Activated T-cell treated with anti-CD3 and anti-CD28 coated beads, Interleukin-2, amount 50 U/mL, for 4 hours (primary cell): ENCODE measurements at places on chromosomes 16 and 17.

DNA sequence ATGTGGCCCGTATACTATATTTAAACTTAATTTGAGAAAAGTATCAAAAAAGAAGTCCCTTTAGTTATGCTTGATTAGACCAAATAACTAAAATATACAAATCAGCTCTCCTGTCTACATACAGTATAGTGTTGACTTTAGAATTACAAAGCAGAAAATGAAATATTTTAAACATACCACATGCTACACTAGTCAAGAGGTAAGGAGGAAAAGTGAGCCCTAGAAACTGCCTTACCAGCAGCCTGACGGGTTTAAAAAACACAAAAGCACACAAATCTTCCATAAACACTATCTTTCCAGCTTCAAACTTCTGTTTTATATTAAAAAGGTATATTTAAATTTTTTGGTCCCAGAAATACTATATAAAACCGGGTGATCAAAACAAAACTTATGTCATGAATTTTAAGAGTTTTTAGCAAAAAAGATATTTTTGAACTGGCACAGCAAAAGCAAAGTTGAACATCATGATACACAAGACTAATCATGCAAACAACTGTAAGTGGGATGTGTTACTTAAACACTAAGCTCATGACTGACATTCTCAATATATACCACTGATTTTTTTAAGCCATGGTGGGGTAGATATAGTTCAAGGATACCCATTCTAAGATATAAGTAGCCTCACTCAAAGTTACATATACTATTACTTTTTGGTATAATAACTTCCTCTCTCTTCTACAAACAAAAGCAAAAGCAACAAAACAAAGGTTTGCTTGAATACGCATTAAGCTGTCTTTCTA, 11.8 kb downstream of the KLHL10 start:
- DNase-seq: no peak

DNA sequence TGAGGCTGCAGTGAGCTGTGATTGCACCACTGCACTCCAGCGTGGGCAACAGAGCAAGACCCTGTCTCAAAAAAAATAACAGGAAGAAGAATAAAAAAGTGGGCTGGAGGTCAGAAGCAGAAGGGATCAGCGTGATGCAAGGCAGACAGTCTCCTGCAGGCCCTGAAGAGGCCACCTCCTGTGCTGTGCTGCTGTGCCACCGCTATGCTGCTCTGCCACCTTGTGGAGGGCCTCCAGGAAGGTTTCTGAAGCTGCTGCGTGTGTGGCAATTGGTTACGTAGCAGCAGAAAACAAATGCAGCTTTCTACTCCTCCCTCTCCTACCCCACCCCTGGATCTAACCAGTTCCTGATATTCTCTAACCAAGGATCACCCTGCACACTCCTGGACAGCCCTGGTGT, 815.5 kb downstream of the KCNJ18 start:
- no peak for DNase-seq

DNA sequence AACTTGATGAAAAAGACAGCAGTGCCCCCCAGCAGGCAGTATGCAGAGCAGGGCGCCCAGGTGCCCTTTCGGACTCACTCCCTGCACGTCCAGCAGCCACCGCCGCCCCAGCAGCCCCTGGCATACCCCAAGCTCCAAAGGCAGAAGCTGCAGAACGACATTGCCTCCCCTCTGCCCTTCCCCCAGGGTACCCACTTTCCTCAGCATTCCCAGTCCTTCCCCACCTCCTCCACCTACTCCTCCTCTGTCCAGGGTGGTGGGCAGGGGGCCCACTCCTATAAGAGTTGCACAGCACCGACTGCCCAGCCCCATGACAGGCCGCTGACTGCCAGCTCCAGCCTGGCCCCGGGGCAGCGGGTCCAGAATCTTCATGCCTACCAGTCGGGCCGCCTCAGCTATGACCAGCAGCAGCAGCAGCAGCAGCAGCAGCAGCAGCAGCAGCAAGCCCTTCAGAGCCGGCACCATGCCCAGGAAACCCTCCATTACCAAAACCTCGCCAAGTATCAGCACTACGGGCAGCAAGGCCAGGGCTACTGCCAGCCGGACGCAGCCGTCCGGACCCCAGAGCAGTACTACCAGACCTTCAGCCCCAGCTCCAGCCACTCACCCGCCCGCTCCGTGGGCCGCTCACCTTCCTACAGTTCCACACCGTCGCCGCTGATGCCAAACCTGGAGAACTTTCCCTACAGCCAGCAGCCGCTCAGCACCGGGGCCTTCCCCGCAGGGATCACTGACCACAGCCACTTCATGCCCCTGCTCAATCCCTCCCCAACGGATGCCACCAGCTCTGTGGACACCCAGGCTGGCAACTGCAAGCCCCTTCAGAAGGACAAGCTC, 43.2 kb downstream of the SREBF1 start:
- DNase-seq: no peak

DNA sequence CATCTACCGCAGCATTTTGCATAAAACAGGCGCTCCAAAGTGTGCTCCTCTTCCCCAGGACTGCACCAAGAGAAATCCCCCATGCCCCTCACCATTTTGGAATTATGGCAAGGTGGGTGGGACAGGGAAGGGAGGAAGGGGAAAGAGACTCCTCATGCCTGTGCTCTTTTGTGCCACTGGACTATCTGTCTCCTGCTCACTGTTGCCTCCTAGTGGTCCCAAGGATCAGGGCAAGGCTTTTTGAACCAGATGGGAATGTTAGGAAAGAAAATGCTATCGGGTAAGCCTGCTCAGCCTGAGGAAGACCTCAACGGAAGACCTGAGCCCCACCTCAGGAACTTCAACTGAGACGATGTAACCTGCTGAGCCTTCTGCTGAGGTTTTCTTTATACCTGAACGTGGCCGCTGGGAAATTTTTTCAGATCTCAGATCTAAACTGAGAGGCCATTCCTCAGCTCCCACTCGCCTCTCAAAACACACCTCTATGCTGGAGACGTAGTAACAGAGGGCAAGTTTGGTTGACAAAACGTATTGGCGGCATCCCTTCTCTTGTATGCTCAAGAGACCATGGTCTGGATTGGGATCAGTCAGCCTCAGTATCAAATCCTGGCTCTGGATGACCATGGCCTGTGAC, 58.3 kb downstream of the SPACA3 start:
- DNase-seq: peak; percentile 21

DNA sequence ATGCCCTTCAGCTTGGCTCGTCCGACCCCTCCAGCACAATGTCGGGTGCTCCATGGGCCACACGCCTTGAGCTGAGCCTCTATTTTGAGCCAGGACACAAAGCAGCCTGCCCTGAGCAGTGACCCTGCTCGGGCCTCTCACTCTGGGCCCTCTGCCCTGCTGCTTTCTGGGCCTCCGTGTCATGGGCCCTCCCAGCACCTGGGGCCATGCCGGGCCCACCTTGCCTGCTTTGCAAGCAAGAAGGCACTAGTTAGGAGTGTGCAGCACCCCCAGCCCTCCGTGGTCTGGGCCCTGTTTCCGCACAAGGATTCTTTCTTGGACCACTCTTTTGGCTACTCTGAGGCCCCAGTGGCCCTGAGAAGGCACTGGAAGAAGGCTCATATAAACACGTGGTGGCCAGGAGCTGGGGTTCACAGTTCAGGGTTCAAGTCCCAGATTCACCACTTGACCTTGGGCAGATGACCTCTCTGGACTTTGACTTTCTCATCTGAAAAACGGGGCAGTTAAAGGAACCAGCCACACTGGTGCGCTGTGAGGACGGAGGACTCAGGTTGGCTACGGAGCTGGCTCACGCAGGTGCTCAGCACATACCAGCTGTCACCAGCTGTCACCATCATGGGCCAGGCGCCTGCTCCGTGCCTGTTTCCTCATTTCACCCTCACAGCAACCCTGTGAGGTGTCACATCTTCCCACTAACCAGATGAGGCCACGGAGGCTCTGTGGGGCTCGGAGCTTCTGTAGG, 166.0 kb upstream of the GSE1 start:
- DNase-seq: no peak

DNA sequence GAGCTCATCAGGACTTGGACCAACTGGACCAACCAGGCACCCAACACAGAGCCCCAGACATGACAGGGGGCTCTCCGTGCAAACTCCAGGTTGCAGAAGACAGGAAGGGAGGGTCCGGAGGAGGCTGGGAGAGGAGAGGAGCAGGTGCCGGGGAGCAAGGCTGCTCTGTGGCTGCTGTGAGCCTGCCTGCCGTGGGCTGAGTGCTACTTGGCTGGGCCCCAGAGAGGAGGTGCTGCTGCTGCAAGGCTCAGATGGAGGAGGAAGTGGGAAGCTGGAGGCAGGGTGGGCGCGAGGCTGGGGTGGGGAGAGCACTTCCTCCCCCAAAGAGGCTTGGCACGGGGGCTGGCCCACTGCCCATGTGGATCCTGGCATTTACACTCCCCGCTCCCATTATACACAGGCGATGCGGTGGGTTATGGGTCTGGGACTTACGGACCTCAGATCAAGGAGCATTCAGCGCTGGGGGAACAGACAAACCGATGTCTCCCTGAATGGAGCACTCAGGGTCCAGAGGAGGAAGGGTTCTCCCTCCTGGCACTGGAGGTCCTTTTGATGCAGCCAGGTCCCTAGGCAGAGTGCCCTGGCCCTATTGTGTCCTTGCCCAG, 15.9 kb downstream of the EPOP start:
- no peak for DNase-seq

DNA sequence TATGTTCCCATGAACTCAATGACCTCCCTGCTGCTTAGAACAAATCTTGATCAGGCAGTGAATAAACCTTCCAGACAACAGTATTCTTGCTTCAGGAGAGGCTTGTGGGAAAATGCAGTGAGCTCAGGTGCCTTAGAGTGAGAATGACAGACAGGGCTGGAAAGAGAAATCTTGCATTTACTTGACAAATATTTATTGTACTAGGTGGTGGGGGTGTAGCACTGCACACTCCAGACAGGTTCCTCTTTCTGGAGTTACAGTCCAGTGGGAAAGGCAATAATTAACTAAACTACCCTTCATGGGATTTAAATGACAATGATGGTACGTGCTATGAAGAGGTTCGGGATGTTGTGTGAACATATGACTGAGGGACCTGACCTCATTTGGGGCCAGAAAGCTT, 182.9 kb downstream of the SHISA9 start:
- no peak for DNase-seq

- DNase-seq: no peak
These were observed 235.7 kb downstream of the CHD9NB start for GRCh38 chr16:52816993-52817392.

DNA sequence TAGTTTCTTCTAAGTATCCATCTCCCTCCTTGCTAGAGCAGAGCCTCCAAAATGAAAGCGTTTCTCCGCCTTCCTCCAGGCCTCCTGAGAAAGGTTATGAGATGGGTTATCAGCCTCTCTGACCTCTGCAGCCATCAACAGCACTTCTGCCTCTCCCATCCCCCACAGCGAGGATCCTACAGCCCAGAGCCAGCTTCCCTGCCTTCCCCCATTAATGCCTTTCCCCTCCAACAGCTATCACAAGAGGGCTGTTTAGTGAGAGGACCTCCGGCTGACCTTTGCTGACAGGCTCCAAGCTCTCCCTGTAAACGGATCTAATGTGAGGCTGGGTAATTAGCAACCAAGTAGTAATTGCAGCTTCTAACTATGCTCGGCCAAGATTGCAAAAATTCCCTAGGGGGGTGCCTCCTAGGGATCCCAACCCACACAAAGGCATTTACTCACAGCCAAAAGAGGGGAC, 55.8 kb downstream of the ZFHX3 start:
- DNase-seq: no peak

GRCh38 chr17:45144199-45145034, 3.9 kb upstream of the HEXIM1 start:
- no peak for DNase-seq

- DNase-seq: no peak
These were observed 13.3 kb upstream of the OR1F1 start for GRCh38 chr16:3174618-3175148.

- no peak for DNase-seq
These were observed 4.6 kb upstream of the KCNJ16 start for GRCh38 chr17:70070305-70071027.

- DNase-seq: no peak
These were observed 77.1 kb upstream of the METRNL start for GRCh38 chr17:83002118-83002805.

GRCh38 chr17:17937201-17937853, 34.9 kb downstream of the TOM1L2 start:
- no peak for DNase-seq

GRCh38 chr16:67430504-67430976, 381 bp upstream of the HSD11B2 start:
- peak; percentile 35 for DNase-seq

GRCh38 chr17:62900096-62900495, 65.9 kb upstream of the TANC2 start:
- DNase-seq: no peak

DNA sequence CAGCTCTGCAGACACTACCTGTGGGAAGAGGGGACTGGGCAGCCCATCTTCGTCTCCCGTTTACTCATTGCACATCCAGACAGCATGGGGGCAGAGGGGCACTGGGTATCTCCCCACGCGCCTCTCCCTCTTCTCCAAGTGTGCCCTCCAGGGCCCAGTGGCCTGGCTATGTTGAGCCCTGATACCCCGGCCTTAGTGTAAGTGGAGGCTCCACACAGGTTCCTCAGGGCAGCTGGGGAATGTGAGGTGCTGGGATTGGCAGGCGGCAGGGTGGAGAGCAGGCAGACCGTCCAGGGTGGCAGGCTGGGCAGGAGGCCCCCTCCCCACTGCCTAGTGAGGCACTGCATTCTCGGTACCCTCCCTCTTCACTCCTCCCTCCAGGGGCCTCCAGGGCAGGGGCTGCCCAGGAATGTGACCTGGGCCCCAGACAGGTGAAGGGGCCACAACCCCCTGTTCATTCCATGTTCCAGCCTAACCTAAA, 13.2 kb upstream of the NAGLU start:
- DNase-seq: no peak

- no peak for DNase-seq
These were observed 16.4 kb downstream of the GRIN2C start for GRCh38 chr17:74843352-74843627.

- no peak for DNase-seq
These were observed 11.1 kb downstream of the COG1 start for GRCh38 chr17:73203788-73204479.

DNA sequence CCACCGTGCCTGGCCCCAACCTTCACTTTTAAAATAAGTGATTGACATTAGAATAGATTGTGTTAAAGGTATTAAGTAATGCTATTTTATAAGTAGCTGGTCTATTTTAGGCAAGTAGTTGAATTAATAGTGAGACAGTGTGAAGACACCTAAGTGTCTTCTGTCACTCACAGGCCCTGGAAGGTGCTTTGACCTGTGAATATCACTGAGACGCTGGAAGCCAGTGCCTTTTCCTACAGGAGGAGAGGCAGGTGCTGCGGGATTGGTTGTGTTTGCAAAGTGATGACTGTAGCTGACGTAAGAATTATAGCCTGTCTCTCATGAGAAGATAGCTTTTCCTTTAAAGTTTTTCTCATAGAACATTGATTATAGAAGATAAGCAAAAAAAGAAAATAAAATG, 45.0 kb downstream of the RAB11FIP3 start:
- DNase-seq: no peak

GRCh38 chr17:37558299-37558698, 50.9 kb downstream of the SYNRG start:
- no peak for DNase-seq

GRCh38 chr16:2147981-2148671, at the start of gene RAB26:
Gene RAB26 (plus strand): TSS chr16:2148625. CDS start chr16:2148784, 159 bp downstream.
- peak; percentile 41 for DNase-seq
